ENCODE measurements at places on chromosomes 3 and 15. TPM values are rescaled to one million over a fixed set of nuclear protein-coding genes. Genes with fewer than 3 reads are reported as not detected.

- no peak for DNase-seq
Observed at GRCh38 chr3:29156086-29156715, 124.7 kb upstream of the RBMS3 start.

DNA sequence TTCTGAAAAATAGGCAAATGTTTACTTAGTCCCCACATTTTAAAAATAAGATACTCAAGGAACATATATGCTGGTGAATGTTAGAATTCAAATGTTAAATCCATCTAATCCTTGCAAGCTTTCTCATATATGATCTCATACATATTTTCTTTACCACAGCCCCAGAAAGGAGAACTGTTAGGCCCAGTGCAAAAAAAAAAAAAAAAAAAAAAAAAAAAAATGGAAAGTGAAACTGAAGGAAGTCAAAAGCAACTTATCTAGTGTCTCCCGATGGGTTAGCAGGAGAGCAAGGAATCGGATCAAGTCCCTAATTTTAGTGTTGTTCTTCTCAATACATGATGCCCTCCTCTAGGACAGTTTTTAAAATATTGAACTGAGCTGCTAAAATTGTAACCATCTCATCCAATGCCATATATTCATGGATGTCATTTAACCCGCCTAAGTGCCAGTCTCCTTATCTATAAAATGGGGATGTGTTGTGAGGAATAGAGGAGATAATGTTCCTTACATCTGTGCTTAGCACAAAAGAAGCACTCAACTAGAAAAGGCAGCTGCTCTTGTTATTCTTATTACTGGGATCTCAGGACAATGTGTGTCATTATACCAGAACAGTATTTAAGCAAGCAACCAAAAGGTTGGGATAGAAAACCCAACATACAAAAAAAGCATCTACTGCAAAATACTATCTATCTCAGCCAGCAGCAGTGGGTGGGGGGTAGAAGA is 279.7 kb downstream of the MAGI1 start:
- no peak for DNase-seq

DNA sequence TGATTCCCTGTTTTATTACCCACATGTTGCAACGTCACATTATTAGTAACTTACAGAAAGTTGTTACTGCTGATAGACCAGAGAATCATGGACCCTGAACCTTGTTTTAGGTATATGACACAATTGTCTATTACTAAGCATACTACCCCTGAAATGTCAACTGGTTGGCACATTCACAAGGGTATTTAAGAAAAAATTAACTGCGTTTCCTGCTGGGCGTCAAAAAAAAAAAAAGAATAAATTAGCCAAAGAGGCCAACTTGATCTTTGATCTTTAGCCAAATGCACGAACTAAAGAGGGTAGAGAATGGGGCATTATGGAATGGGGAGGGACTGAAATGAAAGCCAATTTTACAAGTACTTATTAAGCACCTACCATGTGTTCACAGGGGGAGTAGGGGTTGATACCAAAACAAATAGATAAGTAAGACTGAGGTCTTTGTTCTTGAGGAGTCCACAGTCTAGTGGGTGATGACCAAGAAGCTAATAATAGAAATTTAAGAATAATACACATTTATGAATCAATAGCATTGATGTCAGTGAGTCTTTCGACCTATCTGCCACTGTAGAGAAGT is 17.8 kb upstream of the MUC13 start:
- DNase-seq, result no peak

- DNase-seq, result no peak
Observed at GRCh38 chr3:167246252-167246651, 133.8 kb downstream of the ZBBX start.

DNA sequence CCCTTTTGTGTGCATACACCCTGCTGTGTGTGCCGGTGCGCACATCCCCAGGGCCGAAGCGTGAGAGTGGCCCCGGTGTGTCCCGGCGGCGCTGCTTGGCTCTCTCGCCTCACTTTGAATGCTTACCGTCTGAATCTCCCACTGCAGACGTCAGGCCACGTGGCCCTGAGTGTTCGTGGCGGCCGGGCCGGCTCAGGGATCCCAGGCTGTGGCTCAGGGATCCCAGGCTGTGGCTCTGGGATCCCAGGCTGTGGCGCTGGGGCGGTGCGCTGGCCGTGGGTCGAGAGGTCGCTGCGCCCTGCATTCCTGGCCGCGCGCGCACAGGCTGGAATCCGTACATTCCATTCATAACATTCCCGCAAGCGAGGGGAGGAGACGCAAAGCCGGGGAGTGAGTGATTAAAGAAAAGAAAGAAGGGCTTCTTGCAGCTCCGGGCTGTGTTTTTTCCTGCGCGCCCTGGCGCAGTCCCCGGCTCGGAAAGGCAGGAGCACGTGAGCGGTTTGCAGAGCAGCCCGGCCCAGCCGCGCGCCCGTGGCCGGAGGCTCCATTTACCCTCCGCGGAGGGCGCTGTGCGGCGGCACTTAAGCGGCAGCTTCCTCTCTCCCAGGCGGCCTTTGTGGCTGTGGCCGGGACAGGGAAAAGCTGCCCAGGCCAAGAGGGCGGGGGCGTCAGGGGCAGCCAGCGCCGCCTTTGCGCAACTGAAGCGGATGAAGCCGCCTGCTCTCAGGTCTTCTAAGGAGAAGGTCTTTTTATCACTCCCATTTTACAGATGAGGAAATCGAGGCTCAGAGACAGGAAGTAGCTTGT is 87.0 kb upstream of the ALDH1L1 start:
- DNase-seq, result peak; percentile 64

DNA sequence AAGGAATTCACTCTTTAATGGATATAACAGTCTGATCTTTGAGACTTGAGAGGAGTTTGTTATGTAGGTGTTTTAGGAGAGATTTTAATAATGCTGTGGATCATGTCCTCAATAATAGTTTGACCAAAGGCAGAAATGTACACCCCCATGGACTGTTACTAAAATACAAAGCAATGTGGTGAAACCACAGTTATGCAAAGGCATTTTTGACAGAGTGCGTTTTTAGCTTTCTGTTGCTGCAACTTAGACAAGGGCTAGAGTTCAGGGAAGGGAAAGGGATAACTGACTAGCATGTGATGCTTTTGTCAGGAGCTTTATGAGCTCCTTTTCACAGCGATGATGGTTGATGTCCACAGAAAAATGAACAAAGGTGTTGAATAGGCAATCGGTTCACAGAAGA is 3.6 kb upstream of the STARD5 start:
- DNase-seq, result no peak

DNA sequence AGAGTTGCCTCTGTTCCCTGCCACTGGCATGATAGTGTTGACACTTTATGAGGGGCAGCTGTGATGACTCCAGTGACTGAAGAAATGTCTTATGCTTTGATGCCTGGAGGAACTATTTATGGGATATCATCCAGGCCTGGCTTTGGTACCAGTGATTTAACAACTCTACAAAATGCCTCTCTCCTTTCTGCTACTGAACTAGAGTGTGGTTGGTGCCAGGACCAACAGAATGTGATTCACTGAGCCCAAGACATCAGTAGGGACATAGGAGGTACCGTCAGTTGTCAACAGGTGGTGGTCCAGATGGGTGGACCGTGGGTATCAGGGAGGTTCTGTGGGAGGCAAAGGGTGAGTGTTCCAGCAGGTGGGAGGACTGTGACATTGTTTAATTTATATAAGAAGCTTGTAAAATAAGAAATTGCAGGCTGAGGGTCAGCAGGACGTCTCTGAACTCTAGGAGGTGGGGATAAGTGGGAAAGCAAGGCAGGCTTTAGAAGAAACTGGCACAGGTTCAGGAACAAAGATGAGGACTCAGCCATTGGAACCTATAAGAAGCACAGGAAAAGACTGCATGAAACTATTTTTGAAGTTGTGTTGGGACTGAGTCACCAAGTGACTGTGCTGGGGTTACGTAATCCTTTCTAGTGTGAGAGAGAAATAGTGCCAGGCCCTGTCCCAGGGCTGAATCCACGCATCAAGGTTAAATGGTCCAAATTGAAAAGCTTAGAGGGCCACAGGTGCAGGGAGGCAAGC is 28.5 kb upstream of the SLC7A14 start:
- no peak for DNase-seq

DNA sequence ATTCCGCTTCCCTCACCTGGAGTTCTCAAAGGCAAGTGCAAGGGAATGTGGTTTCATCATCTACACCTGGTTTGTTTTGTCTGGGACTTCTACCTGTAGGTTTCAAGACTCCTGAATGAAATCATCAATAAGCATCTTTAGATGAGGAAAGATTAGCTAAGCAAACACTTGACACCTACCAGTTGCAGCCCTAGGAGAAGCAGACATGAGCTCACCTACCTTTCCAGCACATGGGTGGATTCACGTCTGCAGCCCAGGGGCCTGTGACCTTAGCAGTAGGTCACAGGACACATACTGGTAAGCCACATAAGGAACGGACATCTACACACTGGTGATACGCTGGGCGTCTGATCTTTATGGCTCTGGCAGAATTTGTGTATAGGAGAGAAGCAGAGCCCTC is 26.7 kb downstream of the SLCO2A1 start:
- DNase-seq, result no peak

Gene PATL2
- 0.79 TPM for total RNA-seq

Gene GOLGA8N
- total RNA-seq, result 14.3 TPM
